ENCODE measurements at places on chromosomes 4 and X.

- no peak for DNase-seq
Observed at GRCh38 chr4:80694171-80694570, 336.3 kb upstream of the BMP3 start.

- no peak for DNase-seq
Observed at GRCh38 chrX:13937370-13938050, 92.2 kb downstream of the GEMIN8 start.

GRCh38 chrX:40066700-40067099 is 31.1 kb downstream of the BCOR start:
- DNase-seq: no peak

DNA sequence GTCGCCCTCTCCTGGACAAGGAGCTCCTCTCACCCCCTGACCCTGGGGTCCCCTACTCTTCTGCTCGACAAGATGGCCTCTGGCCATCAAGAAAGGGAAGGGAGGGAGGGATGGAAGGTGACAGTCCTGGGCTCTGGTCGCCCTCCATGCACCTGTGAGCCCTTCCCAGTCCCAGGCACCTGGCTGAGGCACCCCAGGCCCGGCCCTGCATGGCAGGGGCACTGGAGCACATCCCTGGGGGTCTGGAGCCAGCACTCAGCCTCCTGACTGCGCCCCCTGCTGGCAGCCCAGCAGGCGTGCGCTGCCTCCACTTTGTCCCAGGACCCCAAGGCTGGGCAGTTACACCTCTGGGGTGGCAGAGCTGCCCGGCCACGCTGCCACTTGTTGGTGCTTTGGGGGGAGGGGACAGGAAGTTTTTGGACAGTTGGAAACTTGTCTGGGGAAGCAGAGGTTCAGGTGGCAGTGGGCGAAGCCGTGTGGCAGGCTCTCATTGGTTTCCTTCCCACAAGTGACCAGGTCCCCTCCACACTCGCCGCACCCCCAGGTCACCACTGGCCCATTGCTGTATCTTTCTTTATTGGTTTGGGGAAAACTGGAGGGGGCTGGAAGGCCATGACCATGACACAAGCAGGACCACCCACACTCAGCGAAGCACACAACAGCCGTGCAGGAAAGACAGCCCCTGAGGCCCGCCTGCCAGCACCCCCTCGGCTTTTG is 4.3 kb downstream of the PNCK start:
- DNase-seq: peak; percentile 74

DNA sequence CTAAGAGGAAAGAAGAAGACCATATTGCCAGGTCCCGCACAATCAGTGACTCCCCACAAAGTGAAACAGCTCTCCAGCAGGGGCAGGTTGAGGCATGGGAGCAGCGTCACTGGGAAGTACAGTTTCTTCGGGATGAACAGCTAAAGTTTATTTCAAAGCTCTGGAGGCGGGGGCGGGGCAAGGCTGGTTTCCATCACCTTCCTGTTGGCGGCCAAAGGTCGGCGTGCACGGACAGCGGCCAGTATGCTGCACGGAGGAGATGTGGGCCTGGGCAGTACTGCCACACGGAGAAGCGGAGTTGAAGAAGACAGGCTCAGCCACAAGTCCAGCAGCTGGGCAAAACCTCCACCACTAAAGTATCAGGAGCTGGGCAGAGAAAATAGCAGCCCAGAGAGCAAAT is 951 bp upstream of the ZNF518B start:
- no peak for DNase-seq

GRCh38 chrX:120457766-120458180 is 11.3 kb downstream of the LAMP2 start:
- DNase-seq: peak; percentile 22

DNA sequence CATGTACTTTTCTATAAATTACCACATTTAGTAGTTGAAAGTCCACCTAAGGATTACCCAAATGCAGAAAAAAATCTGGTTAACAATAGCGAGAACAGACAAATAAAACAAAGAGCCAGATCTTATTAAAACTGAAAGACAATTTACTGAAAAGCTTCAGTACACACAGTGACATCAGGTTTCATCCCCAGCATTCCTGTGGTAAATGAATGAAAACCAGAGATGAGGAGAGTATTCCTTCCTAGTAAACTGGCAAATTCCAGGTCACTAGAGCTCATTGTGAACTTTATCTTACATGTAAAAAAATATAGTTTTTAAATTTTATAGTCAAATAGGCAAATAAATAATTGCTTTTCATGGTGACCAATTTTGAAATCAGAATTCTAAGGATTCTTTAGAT is 1290.5 kb downstream of the ADGRL3 start:
- DNase-seq: no peak

GRCh38 chrX:115437841-115438595 is 123.0 kb upstream of the PLS3 start:
- DNase-seq: no peak

DNA sequence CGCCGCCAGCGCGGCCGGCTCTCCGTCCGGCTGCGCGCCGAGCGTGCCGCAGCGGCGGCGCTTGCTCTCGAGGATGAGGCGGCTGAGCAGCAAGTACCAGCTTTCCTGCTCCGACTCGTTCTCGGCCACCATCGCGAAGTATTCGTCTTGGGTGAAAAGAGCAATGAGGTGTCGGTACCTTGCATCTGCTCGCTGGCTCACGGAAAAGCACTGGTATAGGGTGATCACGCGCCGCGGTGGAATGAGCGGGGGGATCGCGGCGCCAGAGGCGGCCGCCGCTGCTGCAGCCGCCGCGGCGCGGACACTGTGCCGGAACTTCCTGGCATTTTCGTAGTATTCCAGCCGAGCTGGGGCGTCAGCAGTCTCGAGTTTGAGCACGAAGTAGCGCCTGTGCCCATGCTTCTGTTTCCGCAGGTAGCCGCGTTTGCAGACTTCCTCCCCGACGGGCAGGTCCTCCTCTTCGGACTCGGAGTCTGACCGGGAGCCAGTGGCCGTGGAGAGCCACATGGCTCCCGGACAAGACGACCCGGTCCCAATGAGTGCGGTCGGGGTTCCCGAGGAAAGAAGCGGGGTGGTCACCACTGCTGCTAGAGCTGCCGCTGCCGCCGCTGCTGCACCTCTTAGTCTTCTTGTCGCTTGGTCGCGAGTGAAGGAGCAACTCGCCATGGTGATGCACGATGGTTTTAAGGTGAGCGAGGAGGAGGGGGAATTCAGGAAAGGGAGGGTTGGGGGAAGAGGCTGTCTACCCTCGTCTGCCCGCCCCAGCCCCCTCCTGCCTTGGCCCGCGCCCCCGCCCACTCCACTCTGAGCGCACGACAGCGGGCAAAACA is 469 bp downstream of the IRS4 start:
- DNase-seq: peak; percentile 17

DNA sequence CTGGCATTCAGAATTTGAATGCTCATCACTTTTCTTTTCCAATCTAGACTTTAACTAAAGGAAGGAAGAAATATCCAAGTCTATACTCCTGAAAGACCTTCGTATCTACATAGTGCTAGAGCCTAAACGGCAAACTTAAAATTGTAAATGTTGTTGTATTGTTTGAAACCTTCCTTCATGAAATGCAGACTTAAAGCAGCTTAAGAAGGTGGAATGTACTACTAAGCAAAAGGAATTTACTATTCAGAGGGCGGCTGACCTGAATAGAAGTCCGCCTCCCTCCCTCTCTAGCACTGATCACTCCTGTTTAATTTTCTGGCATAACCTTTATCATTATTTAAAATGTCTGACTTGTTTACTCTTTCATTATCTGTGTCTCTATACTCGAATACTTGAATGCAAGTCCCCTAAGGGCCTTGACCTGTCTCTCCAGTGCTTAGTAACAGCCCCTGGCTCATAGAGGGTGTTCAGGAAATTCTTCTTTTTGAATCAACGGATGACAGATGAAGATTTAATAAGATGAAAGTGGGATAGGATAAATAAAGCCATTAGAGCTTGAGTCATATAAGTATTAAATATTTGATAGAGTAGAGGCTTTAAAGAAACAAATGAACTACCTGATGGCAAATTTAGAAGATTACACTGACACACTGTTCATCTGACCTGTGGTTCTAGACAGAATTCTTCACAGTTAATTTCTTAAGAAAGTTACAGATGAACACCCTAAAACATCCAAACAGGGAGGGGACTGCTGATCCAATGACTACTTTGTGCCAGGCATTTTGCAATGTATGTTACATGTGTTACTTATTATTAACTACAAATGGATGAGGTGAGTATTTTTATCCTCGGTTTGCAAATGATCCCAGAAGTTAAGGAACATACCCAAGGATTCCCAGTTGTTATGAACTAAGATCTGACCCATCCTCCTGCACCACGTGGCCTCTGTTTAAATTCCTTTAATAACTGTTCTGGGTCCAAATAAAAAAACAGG is 20.2 kb upstream of the RBPJ start:
- no peak for DNase-seq

GRCh38 chrX:121179972-121180371 is 132.6 kb downstream of the GLUD2 start:
- no peak for DNase-seq
